ENCODE measurements at places on chromosomes 3 and 15.

- DNase-seq = no peak
These were observed 227.6 kb downstream of the MFSD1 start for GRCh38 chr3:159029306-159030026.

GRCh38 chr3:49020330-49021212 is 1.4 kb upstream of the NDUFAF3 start:
- DNase-seq = peak; percentile 67

- peak; percentile 85 for DNase-seq
These were observed 40.4 kb downstream of the WHAMM start for GRCh38 chr15:82849556-82850512.

DNA sequence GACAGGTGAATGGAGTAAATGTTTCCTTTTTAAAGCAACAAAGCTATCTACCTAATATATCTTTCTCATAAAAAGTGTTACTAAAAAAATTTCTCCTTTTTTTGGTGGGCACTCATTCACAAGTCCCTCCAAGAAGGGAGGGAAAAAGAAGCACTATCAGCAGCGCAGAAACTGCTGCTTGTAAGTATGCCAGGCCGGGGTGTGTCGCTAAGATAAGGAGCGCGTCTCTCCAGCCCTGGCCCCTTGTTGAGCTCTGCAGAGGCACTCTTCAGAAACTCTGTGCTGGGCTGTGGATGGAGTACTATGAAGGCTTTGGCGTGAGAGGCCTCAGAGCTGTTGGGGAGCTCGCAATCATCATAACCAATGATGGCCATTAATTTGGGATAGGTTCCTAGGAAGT is 49.1 kb downstream of the ZDHHC3 start:
- no peak for DNase-seq

GRCh38 chr3:52696830-52697631 is 8.6 kb downstream of the GLT8D1 start:
- no peak for DNase-seq

DNA sequence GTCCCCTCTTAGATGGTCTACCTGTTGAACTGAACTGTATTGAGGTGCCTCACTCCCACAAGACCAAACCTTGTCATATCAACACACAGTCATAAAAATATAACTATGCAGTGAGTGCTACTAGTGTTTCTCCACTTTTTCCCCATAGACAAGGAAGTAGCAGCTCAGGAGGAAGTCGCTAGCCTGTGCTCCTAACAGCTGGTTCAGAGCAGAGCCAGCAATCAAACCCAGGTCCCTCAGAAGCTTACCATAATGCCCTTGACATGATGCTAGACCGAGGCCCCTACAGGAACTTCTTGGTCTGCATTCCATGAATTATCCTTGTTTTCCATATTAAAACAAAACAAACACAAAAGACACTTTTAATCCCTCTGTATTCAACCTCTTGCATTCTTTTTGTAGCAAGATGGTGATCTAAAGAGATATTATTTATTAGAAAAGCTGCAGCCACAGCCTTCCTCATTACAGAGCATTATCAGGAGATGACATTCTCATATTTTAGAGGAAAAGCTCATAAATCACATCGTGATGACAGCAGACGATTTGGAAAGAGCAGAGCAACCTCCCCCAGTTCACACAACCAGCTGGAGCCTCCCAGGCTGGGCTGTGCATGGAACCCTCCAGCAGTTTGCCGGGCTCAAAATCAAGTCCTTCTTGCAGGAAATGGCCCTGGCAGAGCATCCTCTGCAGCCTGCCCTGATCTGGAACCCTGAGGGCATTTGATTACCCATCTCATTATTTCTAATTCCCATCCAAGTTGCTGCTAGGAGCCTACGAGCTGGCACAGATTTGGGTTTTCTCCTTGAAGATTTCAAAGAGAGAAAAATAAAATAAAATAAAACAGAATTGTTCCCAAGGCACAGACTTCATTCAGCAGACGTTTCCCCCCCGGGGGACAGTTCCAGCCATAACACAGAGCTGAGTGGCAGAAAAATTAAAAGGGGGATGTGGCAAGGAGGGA is 118.8 kb downstream of the SRGAP3 start:
- DNase-seq = no peak

- DNase-seq = no peak
These were observed 40.3 kb downstream of the BBX start for GRCh38 chr3:107562969-107563529.

DNA sequence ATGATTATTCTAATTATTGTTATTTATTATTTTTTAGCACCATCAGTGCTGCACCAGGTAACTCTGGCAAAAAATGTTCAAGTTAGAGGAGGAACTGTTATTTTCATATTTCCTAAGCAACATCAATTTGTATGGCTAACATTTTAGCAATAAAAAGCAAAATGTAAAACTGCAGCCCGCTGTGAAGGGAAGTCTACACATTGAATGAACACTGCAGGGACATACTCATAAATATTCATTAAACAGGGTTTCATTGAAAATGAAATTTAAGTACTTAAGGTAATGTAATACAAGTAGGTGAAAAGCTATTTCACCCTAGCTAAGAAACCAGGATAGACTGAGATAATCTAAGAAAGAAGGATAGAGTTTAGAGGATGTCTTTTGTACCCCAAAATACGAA is 532.7 kb downstream of the NLGN1 start:
- no peak for DNase-seq

DNA sequence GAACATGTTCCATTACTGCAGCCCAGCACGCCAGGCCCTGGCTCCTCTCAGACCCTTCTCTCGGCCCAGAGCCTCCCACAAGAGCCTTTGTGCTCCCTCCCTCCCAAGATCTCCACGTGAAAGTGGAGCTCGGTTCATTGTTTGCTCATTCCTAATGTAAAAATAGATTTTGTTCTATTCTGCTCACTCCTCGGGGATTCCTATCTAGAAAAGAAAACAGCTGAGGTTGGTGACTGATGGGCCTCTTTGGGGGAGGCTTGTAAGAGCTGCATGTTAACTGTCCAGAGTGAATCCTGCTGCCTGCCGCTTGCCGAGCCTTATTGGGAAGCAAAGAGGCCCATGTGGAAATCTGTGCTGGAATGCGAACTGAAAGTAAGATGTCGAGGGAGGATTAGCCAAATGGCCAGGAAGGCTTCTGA is 267.1 kb downstream of the LRTM1 start:
- peak; percentile 8 for DNase-seq

DNA sequence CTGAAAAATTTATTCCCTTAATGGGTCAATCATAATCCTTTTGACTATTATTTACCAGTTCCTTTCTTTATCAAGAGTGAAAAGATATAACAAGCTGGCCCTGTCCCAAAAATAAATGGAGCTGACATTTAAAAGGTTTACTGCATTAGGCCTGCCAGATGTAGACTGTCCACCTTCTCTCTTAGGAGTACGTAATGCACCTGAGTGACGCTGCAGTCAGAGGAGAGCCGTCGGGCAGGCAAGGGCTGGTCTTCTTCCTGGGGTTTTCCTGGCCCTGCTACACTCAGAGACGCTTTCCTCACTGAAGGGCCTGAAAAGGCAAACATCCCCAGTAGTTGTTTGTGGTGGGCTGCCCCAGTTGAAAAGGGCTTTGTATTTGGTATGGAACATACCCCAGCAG is 27.6 kb downstream of the NEK4 start:
- no peak for DNase-seq

GRCh38 chr3:39150148-39150802 is 3.1 kb downstream of the CSRNP1 start:
- peak; percentile 38 for DNase-seq

GRCh38 chr3:188756241-188756640 is 415.5 kb upstream of the TPRG1 start:
- DNase-seq = no peak

GRCh38 chr3:177336873-177337450 is 139.7 kb upstream of the TBL1XR1 start:
- DNase-seq = peak; percentile 66

- DNase-seq = peak; percentile 26
These were observed 10.8 kb downstream of the BHLHE40 start for GRCh38 chr3:4990069-4990468.

- peak; percentile 68 for DNase-seq
These were observed 1.4 kb downstream of the FES start for GRCh38 chr15:90885432-90886290.

GRCh38 chr3:194986208-194987043 is 284.5 kb downstream of the XXYLT1 start:
- no peak for DNase-seq

- DNase-seq = no peak
These were observed 13.7 kb downstream of the LRTM1 start for GRCh38 chr3:54914180-54914579.

- DNase-seq = no peak
These were observed 13.3 kb upstream of the FEM1B start for GRCh38 chr15:68264282-68264681.

- peak; percentile 62 for DNase-seq
These were observed 993 bp downstream of the PLCL2 start for GRCh38 chr3:16885593-16886302.

DNA sequence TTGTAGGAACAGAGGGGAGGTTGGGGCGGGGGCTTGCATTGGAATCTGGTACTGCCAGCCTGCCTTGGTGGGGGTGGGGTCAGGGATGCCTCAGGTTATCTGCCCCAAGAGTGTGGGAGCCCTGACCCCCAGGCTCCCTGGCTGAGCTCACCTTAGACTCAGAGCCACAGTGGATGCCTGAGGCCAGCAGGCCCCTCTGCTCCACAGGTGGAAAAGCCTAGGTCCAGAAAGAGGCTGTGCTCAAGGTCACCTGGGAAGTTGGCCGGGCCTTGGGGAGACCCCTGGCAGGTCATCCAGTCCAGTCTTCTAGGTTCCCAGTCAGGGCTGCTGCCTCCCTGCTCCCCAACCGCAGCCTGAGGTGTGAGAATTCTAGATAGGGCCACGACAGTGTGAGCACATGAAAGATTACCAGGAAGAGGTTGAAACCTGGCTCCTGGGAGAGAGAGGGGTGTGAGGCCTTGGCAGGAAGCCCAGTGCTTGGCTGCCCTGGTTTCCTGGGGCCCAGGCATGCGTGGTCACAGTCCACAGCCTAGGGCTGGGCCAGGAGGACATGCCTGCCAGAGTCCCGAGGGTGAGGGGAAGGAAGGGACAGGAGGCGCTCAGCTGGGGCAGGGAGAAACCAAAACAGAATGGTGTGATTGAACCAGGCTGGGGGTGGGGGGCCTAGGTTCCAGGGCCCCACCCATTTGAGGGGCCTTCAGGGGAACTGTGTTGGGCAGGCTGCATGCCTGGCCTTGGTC is 4.9 kb downstream of the HDAC11 start:
- DNase-seq = no peak

DNA sequence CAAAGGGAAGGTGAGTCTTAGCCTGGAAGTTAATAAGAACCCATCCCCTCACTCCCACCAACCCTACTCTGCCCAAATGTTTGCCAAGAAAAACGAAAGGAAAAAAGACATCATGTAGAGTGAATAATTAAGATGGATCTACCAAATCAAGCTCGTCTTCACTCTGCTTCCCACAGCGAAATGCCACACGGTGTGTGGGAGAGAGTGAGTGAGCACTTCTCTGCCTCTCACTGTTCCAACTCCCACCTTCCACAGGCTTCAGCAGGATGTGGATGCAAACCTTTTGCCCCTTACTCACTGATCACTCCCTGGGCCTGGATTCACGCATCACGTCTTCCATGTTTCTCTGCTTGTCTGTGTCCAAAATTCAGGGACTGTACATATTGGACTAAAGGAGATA is 85.4 kb downstream of the WDR76 start:
- DNase-seq = no peak

DNA sequence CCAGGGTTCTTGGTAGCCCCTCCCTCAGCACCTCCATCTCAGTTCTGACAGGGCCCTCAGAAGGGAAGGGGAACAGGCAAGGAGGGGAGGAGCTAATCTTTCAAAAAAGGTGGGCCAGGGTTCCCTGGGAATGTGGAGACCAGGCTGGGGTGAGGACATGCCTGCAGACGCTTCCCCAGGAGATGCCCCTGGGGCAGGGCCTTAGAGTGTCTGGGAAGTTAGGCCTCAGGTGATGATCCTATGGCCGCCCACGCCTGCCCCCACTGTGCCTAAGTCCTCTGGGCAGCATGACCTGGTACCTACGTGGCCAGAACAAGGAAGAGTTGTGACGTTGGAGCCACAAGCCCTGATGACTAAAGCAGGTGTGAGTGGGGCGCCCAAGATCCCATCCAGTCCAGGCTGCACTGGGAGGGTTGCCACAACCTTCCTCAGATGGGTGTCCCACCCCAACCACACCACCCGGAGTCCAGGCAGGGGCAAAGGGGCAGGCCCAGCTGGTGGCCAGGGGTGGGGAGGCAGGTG is 3.9 kb upstream of the SEMA3B start:
- no peak for DNase-seq

GRCh38 chr15:83837945-83838571 is 184.1 kb downstream of the ADAMTSL3 start:
- DNase-seq = peak; percentile 35

DNA sequence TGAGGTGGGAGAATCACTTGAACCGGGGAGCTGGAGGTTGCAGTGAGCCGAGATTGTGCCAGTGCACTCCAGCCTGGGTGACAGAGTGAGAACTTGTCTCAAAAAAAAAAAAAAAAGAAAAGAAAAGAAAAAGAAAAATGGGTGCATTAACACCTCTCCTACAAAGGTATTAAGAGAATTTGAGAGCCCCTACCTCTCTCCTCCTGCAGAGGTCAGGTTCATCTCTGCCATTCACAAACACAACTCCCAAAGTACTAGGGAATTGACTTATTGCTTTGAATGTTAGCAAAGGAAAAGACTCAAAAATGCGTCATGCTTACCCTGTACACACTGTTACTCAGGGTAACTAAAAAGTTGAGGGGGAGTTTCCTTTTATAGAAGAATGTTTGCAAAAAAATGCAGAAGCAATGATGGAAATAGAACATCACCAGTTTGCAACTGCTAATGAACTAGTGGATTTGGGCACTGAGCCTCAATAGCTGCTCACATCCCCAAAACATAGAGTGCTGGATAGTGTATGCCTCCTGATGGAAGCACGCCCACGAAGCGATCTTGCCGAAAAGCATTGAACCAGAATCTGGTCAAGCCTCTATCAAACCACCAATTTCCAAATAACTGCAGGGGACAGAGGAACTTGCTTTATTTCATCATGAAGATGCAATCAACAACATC is 15.5 kb upstream of the LYZL4 start:
- DNase-seq = no peak

DNA sequence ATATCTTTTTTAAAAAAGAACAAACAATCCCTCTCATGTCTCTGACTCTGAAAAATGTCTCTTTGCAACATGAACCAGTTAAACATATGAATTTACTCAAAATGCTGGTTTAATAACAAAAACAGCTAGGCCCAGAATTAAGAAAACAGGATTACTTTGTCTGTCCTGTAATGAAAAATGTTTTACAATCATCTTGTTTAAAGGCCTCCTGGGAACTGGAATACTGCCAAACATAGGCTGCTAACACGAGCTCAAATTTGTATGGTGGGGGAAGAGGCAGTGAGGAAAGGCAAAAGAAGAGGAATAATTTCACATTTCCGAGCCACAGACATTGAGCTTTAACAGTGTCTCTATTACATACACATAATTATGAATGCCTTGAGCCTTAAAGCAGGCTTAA is 61.7 kb upstream of the PPIB start:
- peak; percentile 56 for DNase-seq

All from GM23248 (cell line).